ENCODE measurements at places on chromosomes 3 and 15.

GRCh38 chr3:181230258-181230657 is 240.7 kb upstream of the DNAJC19 start:
- no peak for DNase-seq

GRCh38 chr3:55718074-55718473 is 231.0 kb upstream of the WNT5A start:
- DNase-seq = no peak

DNA sequence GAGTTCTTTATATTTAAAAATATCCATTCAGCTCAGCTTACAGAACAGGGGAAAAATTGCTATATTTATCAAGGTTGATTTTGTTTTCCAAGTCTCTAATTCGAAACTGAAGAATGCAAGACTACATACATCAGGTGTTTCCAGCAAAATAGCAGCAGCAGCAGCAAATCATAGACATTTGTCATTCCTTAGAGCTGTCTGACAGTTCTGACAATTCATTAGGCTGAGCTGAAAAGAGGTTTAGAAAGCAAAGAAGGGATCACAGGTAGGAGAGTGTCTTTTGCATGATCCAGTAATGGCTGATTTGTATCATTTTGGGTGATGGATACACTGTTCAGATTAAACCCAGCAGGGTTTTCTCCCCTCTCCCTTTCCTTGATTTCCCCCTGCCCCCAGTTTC is 545.7 kb downstream of the MCTP2 start:
- DNase-seq = no peak

DNA sequence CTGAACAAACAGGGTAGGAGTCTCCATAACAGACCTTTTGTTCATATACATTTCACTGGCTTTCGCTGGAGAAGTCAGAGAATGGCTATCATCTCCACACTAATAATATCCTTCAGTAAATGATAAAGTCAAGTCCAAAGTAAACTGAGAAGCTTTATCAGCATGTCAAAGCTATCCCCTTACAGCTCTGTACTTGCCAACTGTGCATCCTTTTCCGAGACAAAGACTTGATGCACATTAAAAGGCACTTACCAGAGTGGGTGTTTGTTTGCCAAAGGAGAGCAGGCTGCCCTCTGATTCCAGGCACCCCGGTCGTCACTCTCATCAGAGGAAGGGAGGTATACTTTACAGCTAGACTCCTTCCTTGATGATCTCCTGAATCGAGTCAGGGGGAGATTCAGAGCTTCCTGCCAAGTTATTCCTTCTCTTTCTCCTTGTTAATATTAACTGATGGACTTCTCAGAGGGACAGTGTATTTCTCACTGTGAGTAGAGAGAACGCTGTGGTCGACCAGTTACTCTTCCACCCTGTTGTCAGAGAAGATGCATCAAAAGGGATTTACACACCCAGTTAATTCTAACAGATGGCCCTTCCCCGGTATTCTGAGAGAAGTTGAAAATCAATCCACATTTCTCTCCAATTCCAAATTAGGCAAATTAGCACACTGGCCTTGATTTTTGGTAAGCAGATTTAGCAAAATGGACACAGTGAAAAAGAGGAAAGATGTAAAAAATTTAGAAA is 504.7 kb upstream of the NR2F2 start:
- DNase-seq = no peak

DNA sequence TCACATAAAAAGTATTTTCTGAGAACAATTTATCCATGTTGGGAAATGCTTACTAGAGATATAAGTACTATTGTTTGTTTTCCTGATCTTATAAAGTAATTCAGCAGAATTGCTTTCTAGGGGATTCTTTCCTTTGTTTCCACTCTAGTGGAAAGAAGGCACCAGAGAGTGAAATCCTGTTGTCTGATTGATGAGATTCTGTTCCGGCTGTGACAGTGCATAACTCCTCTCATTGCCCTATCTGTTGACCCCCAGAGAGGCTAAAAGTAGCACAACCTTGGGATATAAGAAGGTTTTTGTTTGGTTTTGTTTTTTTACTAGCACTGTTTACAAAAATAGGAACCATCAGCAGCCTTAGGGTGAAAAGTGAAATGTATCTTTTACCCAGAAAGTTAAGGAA is 114.1 kb downstream of the ALCAM start:
- no peak for DNase-seq

DNA sequence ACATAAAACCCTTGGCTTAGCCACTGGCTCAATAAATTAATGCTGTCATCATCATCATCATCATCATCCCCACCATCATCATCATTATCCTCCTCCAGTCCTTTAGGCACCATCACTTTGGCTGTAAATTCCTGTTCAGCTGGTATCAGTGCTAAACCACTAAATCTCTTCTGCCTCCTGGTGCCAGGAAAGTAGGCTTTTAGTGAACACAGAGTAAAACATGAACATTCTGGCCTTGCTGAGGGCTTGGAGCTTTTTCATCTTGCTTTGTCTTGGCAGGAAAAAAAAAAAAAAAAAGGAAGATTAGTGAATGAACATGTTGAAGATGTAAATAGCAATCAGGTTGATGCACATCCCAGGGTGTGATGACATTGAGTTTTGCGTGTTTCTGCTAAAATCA is 67.3 kb upstream of the EIF1B start:
- DNase-seq = no peak

DNA sequence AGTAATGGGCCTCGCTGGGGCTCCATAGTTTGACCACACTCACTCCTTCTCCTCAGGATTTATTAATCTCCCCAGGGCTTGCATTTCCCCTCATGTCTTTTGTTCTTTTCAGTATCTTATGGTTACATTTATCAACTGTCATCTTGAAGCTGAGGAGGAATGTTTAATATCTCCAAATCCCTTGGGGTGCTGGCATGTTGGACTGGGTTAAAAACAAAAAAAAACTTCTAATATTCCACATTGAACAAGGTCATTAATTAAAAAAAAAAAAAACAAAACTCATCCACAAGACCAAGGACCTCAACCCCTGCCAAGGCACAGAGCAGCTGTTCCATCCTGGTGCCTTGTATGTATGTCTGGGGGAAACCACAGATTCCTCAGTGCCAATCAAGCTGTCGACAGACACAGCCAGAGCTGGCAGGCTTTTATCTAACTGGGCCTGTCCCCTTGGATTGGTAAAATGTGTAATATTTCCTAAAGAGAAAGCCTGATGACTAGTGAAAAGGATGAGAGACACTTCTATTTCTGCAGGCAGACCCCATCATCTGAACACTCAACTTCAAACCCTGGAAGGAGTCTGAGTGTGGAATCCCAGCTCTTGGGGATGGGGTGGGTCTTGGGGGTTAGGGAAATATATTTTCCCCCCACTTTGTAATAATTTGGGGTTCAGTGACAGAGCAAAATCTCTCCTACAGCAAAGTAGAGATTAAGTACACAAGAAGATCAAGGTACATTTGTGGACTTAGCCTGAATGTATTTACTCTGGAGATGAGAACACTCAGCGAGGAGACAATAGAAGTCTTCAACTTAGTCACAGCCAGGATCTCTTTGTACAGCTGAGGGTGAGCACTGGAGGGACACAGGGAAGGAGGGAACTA is 69.1 kb downstream of the TTC23 start:
- DNase-seq = no peak
